ENCODE measurements at places on chromosomes 2 and 18.

DNA sequence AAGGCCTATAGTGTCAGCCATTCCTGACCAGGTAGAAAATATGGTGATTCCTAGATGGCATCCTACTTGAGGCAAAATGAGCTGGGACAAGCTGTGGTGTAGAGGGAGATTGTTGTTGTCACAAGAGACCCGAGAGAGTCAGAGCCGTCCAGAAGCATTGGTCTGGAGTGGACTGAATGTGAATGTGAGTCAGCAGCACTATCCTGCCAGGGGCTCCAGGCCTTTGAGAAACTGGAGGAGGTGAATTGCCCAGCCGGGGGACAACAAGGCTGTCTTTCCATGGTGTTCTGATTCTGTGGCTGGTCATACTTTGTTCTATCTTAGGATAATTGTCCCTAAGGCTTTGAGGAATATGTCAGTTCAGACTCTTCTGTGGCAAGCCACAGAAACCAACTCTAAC, 29.4 kb upstream of the EIF2AK3 start:
- DNase-seq = peak; percentile 53

- DNase-seq = no peak
Observed at GRCh38 chr2:46157966-46158310, 139.3 kb upstream of the EPAS1 start.

DNA sequence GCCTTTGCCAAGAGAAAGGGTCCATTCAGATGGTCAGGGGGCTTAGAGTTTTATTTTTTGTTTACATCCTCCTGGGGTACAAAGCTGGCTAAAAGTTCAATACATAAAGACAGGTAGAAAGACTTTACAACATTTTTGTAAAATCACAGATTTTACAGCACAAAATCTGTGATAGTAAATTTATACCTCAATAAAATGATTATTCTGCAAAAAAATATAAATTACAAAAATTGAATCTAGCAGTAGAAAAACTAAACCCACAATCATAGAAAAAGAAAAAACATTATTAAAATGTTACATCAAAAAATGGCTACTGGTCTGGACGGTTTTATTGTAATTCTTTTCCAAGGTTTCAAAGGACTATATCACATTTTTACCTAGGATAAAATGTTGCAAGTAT, 674.2 kb upstream of the CHAC2 start:
- no peak for DNase-seq

- DNase-seq = no peak
Observed at GRCh38 chr2:107235491-107236254, 349.7 kb upstream of the ST6GAL2 start.

GRCh38 chr2:191977754-191978153, 130.9 kb upstream of the CAVIN2 start:
- no peak for DNase-seq

GRCh38 chr2:7203056-7203467, 285.9 kb downstream of the RNF144A start:
- DNase-seq = peak; percentile 6

GRCh38 chr18:58076052-58076451, 32.0 kb downstream of the NEDD4L start:
- no peak for DNase-seq

DNA sequence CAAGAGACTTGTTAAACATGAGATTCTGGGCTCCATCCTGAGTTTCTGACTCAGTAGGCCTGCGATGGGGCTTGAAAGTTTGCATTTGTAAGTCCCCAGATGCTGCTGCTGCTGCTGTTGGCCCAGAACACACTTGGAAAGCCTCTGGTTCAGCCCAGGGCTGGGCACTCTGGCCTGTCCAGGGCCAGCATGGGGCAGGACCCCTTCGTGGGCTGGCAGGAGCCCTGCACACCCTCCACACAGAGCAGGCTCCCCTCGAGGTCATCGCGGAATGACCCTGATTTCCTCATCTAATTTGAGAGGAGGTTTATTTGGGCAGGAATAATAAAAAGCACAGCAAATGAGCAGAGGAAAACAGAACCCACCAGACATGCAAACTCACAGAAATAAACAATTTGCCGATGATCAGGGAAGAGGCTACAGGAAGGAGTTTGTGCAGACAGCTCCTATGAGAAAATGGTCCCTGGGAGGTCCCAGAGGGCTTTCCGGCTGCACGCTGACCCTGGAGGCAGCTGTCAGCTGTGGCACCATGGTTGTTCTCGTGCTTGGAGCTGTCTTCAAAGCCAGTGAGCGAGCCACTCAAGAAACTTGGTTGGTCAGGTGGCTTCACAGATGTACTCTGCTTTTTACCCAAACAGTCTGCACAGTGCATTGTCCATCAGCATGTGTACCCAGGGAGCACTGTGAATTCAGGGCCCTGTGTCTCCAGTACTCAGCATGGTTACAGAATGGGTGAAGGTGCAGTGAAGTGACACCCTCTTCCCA, 119.3 kb downstream of the GLI2 start:
- no peak for DNase-seq

GRCh38 chr2:156340804-156341451, 8.4 kb upstream of the NR4A2 start:
- DNase-seq = peak; percentile 29

DNA sequence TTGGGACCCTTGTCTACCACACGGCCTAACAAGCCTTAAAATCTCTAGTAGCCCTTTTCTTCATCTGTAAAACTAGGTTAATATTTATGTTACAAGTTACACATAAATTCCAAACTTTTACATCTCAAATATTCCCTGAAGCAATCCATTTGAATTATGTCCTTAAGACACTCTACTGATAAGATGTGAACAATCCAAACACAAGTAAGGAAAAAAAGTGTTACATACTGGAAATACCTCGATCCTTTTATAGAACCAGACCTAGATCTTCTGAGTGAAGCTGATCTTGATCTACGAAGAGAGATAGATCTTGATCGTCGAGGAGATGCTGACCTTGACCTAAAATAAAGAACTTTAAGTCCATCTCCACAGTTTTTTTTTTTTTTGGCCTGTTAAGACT, 3.3 kb downstream of the SRSF7 start:
- no peak for DNase-seq

GRCh38 chr18:8260319-8260718, 348.9 kb upstream of the RAB12 start:
- DNase-seq = peak; percentile 17

DNA sequence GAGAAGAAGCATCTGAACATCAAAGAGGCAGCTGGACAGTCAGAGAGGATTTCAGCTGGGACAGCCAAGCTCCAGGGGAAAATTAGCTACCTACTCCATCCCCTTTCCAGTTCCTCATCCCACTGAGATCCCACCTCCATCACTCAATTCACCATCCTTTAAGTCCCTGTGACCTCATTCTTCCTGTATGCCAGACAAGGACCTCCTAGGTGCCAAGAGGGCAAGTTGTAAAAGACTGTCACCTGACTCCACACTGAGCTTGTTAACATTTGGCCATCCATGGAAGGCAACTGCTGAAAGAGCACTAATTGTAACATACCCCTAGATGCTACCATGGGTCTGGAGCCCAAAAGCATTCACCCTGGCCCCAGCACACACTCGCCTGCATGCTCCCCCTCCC, 97.8 kb downstream of the KYNU start:
- no peak for DNase-seq

DNA sequence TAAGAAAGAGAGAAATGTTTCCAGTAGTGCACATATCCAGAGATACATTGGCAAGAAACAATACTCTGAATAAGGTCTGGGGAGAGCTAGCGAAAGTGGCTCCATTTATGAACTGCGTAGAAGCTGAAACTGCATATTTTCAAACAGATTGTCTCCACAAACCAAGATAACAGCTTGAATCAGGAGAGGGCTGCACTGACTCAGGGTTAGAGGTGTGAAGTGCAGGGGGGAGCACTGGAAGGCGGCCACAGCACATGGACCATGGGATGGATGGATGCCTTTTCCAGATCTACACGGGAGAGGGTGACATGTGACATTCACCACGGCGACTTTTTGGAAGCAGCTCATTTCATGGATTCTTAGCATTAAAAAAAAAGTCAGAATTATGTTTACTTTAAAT, 729.4 kb downstream of the RNF144A start:
- no peak for DNase-seq

GRCh38 chr2:150729495-150729955, 242.1 kb upstream of the RND3 start:
- DNase-seq = peak; percentile 63

DNA sequence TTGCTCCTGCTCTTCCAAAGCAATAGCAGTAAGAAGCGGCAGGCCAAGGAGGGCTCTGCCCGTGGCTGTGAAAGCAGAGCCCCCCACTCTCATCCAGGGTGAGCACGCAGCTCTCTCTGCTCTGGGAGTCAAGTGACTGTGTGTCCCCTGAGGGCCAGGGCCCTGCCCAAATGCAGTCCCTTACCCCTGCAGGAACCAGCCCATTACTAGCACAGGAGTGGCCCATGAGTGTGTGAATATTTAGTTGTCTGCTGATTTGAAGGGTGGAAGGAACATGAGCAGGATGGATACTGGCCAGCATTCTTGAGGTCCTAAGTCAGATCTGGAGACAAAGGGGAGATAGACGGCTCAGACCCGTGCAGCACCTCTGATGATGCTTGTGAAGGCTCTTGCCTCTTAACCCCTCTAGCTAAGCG, 69.7 kb upstream of the FOSL2 start:
- no peak for DNase-seq

- DNase-seq = no peak
Observed at GRCh38 chr2:27582129-27582694, 630 bp upstream of the ZNF512 start.

GRCh38 chr18:75247611-75248421, 37.2 kb downstream of the TSHZ1 start:
- peak; percentile 64 for DNase-seq

- DNase-seq = no peak
Observed at GRCh38 chr2:7966032-7966431, 715.8 kb upstream of the ID2 start.

- no peak for DNase-seq
Observed at GRCh38 chr2:122651780-122652179, 896.3 kb downstream of the TSN start.

- no peak for DNase-seq
Observed at GRCh38 chr2:20081841-20082240, 30.4 kb upstream of the LAPTM4A start.

DNA sequence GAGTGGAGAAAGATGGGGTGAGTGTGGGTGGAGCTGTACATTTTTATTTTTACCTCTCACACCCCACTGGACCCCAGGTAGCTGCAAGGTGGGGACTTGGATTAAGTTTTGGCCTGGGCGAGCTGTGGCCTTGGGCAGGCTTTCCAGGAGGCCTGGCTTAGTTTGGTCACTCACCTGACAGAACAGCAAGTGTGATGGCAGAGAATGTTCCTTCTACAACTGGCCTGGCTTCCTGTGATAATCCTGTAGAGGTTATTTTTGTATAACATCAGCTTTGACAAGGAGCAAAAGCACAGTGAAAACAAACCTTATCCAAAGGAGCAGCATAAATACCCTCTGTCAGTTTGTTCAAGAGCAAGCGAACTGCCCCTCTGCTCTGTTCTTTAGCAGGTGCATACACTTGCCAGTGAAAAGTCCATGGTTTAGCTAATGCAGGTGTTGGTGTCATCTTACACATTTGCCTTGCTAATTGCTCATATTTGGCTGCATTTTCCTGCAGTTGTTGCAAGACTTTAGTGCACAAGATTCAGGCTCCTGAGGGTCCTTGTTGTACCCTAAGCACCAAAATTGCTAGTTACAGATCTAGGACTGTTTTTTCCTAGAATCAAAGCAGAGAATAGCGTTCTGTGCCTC, 6.3 kb downstream of the THNSL2 start:
- DNase-seq = no peak

DNA sequence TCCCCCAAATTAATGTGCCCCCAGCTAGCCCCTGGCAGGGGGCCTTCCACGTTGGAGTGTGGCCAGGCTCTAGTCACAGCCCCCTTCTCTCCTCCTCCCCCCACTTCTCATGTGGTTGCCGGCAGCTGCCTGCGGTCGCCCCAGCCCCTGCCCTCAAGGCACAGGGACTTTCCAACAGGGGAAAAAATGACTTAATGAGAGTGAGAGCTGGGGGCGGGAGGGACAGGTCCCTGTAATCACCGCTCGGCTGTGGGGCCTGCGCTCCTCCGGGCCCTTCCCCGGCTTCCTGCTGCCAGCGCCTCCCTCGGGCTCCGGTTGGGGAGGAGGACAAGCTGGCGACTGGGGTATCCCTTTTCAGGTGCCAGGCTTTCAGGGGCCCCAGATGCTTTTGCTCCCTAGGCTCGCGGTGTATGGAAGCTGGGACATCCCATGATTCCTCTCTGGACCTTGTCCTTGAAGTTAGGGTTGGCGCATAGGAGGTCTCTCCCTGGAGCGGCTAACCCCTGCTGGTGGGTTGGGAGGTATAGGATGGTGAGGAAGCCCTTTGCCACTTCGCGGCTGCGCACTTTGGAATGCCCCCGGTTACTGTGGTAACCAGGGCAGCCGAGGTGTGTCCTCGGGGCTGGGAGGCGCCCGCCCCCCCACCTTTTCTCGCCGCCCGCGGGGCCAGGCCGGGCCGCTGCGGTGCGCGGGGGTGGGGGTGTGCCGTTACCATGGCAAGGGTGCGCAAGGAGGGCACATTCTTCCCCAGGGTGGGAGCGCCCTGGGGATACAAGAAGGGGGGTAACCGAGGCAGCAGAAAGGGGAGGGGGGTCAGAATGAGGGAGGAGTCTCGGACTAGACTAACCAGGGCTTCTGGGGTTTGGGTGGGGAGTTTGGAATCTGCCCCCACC, 16.1 kb downstream of the WNT10A start:
- peak; percentile 9 for DNase-seq

GRCh38 chr2:15169326-15170069, 391.6 kb downstream of the NBAS start:
- peak; percentile 97 for DNase-seq

DNA sequence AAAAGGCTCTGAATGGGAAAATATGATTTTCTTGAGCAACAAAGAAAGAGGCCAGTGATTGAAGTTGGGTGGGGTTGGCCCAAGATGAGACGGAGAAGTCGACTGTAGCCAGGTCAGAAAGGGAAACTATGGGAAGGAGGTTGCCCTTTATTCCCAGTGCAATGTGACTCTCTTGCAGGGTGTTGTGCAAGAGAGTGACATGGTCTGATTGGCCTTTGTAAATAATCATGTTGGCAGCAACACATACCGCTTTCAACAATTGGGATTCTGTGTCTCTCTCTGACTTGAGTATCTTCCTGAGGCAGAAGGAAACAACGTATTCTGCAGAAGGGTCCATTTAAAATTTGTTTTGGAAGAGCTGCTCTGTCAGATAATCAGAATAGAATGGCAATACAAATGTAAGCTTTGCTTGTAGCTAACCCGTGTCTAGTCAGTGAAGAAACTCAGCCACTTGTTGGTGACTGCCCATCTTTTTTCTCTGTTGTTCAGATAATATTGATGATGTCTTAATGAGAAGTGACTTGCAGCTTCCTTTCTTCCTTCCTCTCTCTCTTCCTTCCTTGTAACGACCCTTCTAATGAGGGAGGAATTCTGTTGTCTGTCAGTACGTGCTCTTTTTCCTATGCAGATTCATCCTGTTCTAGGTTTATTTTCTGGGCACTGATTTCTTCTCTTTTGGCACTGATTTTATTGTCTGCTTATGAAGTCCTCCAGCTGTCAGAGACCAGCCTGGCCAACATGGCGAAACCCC, 311.0 kb upstream of the FAM98A start:
- DNase-seq = no peak

- DNase-seq = no peak
Observed at GRCh38 chr2:216780843-216781242, 79.0 kb downstream of the TNP1 start.

Data from LHCN-M2 (cell line).